Ovary (tissue), 10 donors: ENCODE measurements at places on chromosomes 6 and 20. TPM values are rescaled to one million over a fixed set of nuclear protein-coding genes. Genes with fewer than 3 reads are reported as not detected.

GRCh38 chr6:155152211-155153076 lies 111.4 kb upstream of the CLDN20 start:
- DNase-seq: no peak

DNA sequence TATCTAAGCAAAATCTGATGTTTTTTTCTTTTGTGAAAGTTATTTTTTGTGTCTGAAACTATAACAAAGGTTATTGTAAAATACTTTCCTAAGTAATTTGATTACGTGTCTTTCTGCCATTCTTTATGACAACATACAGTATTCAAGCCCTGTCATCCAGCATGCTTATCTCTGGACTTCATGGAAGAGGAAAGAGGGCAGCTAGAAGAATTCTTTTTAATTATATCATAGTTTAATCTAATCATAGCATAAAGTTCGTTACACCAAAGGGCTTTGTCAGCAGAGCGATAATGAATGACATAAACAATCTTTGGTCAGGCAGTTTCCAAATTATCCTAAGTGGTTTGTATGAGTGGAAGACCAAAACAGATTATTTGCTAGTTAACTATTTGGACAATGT lies 3.5 kb downstream of the ENPP3 start:
- no peak for DNase-seq

DNA sequence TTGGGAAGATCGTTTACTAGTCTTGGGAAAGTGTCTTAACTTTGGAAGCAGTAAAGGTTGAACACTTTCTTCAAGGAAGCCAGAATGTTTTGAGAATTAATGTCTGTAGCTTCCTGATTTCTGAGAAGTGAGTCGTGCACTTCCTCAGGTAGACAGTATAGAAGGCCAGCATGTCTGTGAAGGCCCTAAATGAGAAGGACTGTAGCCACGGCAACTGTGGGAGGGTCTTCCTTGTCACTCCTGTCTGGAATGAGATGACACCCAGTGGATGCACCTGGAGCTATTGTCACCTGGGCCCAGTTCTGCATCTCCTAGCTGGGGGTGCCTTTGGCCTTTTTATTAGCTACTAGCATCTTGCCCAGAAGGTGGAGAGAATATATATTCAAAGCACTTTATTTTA lies 8.8 kb downstream of the STX16 start:
- no peak for DNase-seq

DNA sequence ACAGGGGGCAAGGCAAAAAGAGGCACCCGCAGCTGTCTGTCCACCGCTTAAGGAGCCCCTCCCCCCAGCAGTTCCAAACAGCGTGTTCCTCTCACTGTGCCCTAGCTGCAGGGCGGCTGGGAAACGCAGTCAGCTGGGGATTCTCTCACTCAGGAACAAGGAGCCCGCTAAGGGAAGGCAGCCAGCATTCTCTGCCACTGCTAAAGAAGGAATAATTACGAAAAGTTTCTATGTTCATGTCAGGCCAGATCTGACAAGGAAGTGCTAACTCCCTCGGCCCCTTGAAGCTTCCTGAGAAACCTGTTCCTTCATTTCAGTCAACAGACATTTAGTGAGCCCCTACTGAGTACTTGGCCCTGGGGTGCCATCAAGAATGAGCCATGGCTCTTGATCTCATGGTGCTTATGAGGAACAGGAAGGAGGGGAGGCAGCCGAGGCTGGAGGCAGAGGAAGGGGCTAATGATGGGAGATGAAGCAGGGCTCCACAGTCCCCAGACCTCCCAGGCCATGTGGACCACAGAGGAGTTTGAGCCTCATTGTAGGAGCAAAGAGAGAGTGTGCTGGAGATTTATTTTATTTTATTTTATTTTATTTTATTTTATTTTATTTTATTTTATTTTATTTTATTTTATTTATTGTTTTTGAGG lies 101.7 kb upstream of the PMEPA1 start:
- DNase-seq: no peak

GRCh38 chr20:11718474-11719094 lies 199.1 kb upstream of the BTBD3 start:
- no peak for DNase-seq

DNA sequence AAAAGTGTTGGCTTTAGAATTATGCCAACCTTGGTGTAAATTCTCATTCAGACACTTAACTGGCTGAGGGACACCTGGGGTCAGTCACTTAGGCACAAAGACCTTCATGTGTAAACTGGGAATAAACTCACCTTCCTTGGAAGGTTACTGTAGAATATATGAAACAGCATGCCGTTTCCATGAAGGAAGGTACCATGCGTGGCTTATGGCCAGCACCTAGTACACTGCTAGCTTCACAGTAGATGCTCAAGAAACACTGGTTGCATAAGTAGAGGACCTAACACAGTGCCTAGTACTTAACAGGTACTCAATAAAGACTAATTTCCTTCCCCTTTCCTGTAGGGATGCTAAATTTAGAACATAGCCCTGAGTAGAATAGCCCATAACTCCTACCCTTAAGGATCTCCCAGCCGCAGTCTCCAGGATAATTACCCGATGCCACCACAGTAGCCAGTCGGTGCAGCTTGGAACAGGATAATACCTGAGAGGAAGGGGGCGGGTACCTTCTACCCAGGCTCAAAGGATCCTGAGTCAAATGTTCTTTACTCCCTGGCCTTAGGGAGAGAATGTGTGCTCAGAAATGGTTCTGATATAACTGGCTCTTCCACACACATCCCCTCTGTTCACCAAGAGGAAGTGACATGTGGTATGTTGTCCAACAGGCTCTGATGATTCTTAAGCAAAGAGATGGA lies 3.6 kb downstream of the BCL2L1 start:
- DNase-seq: peak; percentile 1

GRCh38 chr6:15712797-15713196 lies 50.0 kb upstream of the DTNBP1 start:
- DNase-seq: no peak

DNA sequence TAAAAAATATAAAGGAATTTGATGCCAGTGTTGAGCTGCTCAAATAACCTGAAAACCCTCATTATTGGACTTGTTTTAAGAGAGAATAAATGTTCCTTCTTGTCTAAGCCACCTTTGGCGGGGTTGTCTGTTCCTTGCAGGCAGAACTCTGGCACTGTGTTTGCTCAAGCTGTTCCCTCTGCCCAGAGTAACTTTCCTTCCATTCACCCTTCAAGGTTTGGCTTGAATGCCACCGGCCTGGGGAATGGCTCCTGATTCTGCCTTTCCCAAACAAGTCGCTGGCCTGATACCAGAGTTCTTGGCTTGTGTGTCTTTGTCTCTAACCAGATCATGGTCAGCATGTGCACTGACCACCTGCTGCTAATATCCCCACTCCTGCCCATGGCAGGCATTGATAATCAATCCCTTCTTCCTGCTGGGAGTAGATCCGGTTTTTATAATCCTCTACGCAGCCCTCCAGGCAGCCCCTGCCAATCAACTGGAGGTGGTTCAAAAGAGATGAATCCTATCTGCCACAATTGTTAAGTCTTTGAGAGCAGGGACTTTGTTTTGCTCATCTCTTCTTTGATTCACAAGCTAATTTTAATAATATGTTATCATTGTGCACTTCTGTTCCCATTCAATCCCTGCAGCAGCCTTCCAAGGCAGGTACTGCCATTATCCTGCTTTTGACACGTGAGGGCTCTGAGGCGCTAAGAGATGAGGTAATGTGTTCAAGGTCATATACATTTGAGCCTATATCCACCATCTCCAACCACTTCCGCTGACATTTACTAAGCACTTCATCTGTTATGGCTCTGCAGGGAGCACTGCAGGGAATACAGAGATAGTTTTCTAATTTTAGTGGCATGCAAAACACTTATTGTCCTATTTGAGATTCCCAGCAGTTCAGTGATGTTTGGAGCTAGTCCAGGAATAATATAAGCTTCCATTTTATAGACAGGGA lies 3.1 kb upstream of the CCM2L start:
- no peak for DNase-seq

- no peak for DNase-seq
These were observed 109.8 kb upstream of the MAN1A1 start for GRCh38 chr6:119459207-119459974.

DNA sequence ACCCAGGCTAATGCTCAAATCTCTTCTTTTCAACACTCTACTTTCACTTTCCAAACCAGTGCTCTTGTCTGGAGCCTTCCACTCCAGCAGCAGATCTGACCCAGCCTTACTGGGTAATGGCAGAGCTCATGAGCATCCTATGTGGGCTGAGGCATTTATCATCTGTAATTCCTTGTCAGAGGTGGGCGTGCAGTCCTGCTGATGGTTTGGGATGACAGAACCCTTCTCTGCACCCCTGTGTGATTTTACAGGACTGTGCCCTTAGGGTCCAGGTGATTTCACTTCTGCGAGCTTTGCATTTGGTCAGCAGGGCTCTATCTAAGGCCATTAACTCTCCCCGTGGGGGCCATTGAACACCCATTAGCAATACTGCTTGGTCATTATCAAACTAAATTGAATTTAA lies 55.4 kb downstream of the LAMA4 start:
- no peak for DNase-seq

DNA sequence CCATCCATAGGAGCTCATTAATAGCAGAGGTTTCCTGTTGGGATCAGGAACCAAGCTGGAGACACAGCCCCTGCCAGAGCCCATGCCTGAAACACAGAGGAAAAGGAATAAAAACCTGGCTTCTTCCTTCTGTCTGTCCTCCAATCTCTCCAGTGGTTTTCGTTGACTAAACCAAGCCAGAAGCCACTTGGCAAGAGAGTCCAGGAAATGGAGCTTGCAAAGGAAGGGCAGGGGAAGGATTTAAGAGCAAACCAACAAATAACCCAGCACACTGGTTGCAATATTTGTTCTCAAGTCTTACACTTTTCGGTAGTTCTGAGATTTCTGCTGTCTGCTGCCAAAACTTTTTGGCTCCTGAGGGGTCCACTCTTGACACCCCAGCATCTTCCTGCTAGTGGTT lies 137.0 kb upstream of the BMP2 start:
- DNase-seq: no peak

DNA sequence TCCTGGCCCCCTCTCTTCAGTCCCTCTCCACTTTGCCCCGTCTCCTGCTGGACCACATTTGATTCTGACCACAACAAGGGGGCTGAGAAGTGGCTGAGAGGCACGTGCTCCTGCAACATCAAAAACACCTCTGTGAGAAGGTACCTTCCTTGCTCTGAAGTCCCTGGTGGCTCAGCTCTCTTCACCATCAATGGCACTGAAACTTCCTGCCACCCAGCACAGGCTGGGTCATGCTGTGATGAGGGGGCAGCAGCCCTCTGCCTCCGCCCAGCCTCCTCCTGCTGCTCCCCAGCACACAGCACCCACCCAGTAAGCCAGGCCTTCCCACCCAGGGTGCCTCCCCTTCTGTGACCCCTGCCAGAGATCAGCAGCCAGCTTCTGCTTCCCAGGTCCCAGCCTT lies 10.3 kb downstream of the ZMYND8 start:
- DNase-seq: no peak

- no peak for DNase-seq
These were observed 101.5 kb downstream of the POPDC3 start for GRCh38 chr6:105078386-105078708.

GRCh38 chr6:20991910-20992309 lies 457.7 kb downstream of the CDKAL1 start:
- no peak for DNase-seq

GRCh38 chr20:22456109-22456508 lies 128.3 kb downstream of the FOXA2 start:
- no peak for DNase-seq

DNA sequence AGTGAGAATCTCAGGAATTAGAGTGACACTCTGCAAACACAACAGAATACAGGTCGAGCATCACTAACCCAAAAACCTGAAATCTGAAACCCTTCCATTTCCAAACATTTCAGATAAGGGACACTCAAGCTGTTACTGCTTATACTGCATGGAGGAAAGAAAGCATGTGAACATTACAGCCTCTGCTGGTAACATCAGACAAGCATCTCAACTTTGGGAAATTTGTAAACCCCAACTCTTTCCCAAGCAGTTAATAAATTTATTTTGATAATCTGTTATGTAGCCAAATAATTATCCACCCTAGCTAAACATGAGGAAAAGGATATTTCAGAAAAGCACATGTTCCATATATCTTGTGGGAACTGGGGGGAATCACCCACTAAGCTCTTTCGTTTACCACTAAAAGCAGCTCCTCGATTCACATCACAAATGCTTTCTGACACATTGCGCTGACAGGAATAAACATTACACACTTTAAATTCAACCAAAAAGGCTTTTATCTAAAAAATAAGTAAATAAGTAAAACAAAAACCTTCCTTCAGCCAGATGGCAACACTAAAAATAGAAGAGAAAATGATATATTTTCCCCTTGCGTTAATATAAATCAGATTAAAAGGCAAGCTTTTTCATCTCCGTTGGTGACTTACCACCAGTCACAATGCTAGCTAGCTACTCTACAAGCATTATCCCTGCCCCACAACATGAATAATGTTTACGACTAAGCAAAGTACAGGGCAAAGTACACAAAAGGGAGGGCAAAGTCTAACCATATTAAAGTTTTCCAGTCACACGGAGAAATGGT lies 120.8 kb downstream of the MAP7 start:
- DNase-seq: no peak

GRCh38 chr6:13932785-13933184 lies 8.0 kb downstream of the RNF182 start:
- DNase-seq: no peak

DNA sequence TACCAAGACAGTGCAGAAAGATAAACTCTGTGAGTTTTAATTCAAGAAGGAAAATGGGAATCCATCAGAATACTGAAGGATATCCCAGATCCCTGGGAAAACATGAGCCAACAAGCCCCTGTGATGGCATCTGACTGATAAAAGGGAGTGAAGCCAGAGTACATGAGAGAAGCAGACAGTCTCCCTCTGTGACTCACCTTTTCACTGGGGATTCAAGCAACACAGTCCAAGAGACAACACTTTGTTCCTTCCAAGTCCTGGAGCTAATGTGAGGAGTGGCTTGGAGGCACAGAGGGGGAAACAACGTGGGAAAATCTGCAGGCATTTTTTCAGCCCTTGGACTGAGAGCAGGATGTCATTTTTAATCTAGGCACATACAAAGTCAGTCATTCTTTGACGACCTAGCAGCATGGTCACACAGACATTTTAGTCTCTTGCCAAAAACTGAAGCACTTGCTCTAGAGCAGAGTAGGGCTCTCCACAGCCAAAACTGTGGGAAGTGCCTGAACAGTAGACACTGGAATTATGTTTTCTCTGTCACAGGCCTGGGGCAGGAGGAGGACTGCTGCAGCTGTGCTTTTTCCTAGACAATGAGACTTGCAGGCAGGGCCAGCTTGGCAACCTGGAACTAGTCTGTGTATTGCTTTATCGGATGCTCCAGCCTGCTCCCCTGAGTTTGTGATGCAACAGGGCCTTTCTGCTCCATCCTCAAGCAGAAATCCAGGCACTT lies 465.0 kb upstream of the GJE1 start:
- DNase-seq: no peak

GRCh38 chr6:31541658-31542521 lies at the start of gene DDX39B:
Gene DDX39B, minus strand, starts transcription at chr6:31542003. Its CDS starts 1,471 bp downstream, at chr6:31540532.
- DNase-seq: peak; percentile 93

- DNase-seq: no peak
These were observed 1293.0 kb downstream of the GRIK2 start for GRCh38 chr6:102686461-102686860.

GRCh38 chr20:24949756-24950127 lies 673 bp downstream of the CST7 start:
- DNase-seq: no peak

ZSCAN12 gene
- 5.6 TPM for total RNA-seq

NOTCH4 gene
- total RNA-seq: 16.9 TPM

AKAP7 gene
- 23.6 TPM for total RNA-seq

SLC26A8 gene
- total RNA-seq: not detected

GPR6 gene
- total RNA-seq: not detected

CTCFL gene
- total RNA-seq: not detected

LY6G5B gene
- 21.7 TPM for total RNA-seq

TTI1 gene
- total RNA-seq: 16.8 TPM

BTN2A1 gene
- 9.0 TPM for total RNA-seq

SOX18 gene
- 13.1 TPM for total RNA-seq

SLC17A1 gene
- not detected for total RNA-seq

SNAI1 gene
- total RNA-seq: 3.1 TPM

ARFGEF3 gene
- total RNA-seq: 0.77 TPM

C20orf144 gene
- not detected for total RNA-seq
